ENCODE measurements at places on chromosomes 16 and 17. TPM values are rescaled to one million over a fixed set of nuclear protein-coding genes. Genes with fewer than 3 reads are reported as not detected.

ABCA9 gene
- not detected for total RNA-seq

MT1F gene
- total RNA-seq = not detected

ATXN1L gene
- 14.8 TPM for total RNA-seq

CEP112 gene
- 5.9 TPM for total RNA-seq

CREBBP gene
- total RNA-seq = 41.1 TPM

ZNF205 gene
- 8.0 TPM for total RNA-seq

CCL17 gene
- total RNA-seq = not detected

RASD1 gene
- total RNA-seq = 0.34 TPM

WFDC1 gene
- total RNA-seq = 30.9 TPM

SLFN14 gene
- total RNA-seq = not detected

Data from HFFc6 (cell line).